Upper lobe of left lung (tissue), 6 donors: ENCODE measurements at places on chromosomes 4 and X. TPM values are rescaled to one million over a fixed set of nuclear protein-coding genes. Genes with fewer than 3 reads are reported as not detected.

Gene GLUD2
- 1.7 TPM for total RNA-seq

Gene CD38
- 12.6 TPM for total RNA-seq

Gene SCLT1
- 16.0 TPM for total RNA-seq

Gene TLR1
- total RNA-seq: 16.4 TPM

DNA sequence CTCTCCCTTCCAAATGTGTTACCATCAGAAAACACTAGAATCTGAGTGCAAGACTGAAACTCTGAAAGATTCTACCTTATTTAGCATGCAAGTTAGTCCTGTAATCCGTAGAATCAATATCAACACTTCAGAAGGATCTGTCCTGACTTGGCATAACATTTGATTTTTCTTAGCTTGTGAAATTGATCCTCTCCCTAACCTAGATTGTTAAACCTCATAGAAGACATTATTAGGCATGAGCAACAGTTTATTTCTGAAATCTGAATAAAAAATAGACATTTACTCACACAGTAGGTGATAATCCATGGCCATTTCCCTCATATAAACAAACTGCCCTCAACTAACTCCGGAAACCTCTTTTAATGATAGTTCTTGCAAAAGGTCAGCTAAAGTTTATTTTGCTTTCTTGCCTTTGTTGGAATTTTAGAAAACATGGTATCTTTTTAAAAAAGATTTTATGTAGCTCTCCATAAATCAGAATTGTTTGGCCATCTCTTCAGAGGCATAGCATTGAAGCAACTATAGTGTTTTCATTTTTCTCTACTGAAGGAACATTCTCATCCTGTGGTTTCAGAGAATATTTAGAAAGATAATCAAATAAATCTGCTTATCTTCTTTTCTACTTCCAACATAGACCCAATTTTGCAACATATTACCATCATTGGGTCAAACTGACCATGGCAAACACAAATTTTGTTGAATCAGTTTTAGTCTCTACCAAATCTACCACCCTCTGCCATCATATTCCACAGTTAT lies 38.5 kb upstream of the PDLIM5 start:
- no peak overlapping the region for H3K4me3 ChIP-seq
- H3K4me1 ChIP-seq: peaks cover 5% of the 10 kb centered on the region
- no peaks in the 10 kb centered on the region for H3K27me3 ChIP-seq
- H3K36me3 ChIP-seq: no peaks in the 10 kb centered on the region
- H3K27ac ChIP-seq: no peak overlapping the region
- DNase-seq: no peak

GRCh38 chr4:23034731-23035130 lies 342.0 kb downstream of the GBA3 start:
- no peak overlapping the region for H3K4me3 ChIP-seq
- no peaks in the 10 kb centered on the region for H3K4me1 ChIP-seq
- no peak for DNase-seq

GRCh38 chrX:1248331-1249061 lies 20.1 kb upstream of the CSF2RA start:
- no peaks in the 10 kb centered on the region for H3K27me3 ChIP-seq
- H3K4me1 ChIP-seq: peaks cover 15% of the 10 kb centered on the region
- peak overlapping the region; percentile 25 for H3K4me3 ChIP-seq
- peak overlapping the region; percentile 87 for H3K27ac ChIP-seq
- no peaks in the 10 kb centered on the region for H3K36me3 ChIP-seq

DNA sequence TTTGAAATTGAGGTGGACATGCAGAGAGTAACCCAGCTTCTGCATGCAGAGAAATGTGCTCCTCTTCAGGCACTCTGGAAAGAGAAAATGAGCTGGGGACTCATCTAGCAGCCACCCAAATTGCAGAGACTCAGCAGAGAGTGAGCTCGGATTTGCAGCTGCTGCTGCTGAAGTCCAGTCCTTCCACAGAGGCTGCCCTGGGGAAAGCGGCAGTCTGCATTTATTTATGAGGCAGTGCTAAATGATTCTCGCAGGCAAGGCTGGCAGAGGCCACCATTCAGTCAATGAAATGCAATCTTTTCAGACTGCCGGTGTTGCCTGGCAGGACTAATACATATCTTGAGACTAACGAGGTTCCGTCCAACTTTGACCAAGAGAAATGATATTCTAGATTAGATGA lies 404.8 kb downstream of the NLGN4X start:
- no peak overlapping the region for H3K4me3 ChIP-seq
- no peaks in the 10 kb centered on the region for H3K36me3 ChIP-seq
- no peak for DNase-seq
- no peaks in the 10 kb centered on the region for H3K4me1 ChIP-seq
- no peak overlapping the region for H3K27ac ChIP-seq
